ENCODE measurements at places on chromosomes 12 and 14. TPM values are rescaled to one million over a fixed set of nuclear protein-coding genes. Genes with fewer than 3 reads are reported as not detected.

TAPBPL gene
- 28.2 TPM for total RNA-seq

RESF1 gene
- 88.3 TPM for total RNA-seq

CLEC2A gene
- not detected for total RNA-seq

PRH2 gene
- not detected for total RNA-seq

TSPAN11 gene
- total RNA-seq, result not detected

HIGD1C gene
- total RNA-seq, result not detected

ING4 gene
- total RNA-seq, result 25.6 TPM

LALBA gene
- total RNA-seq, result not detected

SLC17A8 gene
- total RNA-seq, result not detected

APPL2 gene
- total RNA-seq, result 23.5 TPM

KCNC2 gene
- total RNA-seq, result not detected

IL31 gene
- total RNA-seq, result not detected

FBXW8 gene
- 8.8 TPM for total RNA-seq

GRCh38 chr12:123171967-123172366 lies 21.1 kb upstream of the PITPNM2 start:
- no peak for ATAC-seq

GRCh38 chr14:98908050-98908449 lies 363.9 kb downstream of the BCL11B start:
- ATAC-seq, result no peak

DNA sequence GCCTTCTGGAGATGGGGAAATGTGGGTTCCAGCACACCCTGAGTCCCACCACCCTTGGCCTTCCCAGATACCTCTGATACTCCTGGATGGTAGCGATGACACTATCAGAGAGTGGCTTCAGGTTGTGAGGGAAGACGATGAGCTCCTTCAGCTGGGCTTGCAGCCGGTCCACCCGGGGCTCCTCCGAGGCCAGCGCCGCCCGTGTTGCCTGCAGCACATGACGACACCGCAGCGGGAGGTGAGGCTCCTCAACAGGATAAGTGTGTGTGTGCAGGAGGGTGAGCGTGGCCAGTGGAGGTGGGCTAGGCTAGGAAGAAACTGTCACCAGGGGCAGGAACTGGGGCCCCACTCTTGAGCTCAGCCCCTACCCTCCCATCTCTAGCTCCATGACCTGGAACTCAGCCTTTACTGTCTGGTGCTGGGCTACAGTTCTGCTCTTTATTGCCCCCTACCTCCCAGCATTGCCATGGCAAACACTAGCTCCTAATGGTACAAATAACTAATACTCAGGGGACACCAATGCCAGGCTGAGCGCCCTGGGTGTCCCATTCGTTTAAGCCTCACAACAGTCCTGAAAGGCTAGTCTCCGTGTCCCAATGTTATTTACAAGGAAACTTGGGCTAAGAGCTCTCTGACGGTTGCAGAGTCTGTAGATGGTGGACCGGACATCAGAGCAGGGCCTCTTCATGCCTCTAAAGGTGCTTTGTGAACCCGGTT lies 64.1 kb downstream of the SYNE3 start:
- no peak for ATAC-seq

DNA sequence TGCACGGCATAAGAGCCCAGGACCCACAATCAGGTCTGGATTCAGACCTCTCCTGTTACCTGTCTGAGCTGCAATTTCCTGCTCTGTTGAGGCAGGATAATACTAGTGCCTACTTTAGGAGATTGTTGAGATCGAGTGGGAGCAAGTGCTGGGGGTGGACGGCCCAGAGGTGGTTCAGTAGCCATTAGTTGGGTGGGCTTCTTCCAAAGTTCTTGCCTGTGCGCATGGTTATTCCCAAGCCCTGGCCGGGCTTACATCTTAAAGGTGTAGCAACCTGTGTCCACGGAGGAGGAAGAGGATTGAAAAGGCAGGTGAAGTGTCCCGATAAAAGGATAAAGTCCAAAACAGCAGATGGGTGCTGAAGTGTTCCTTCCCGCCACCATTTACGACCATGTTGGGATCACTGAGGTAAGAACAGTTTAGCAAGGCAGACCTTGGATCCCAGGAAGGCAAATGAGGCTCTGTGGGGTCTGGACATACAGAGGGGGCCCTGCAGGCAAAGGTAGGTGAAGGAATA lies 33.8 kb downstream of the ACACB start:
- ATAC-seq, result no peak

- peak; percentile 34 for ATAC-seq
Measured at GRCh38 chr14:71103662-71104484, 196.6 kb downstream of the PCNX1 start.

GRCh38 chr12:12408265-12408690 lies 51.4 kb downstream of the BORCS5 start:
- peak; percentile 91 for ATAC-seq

DNA sequence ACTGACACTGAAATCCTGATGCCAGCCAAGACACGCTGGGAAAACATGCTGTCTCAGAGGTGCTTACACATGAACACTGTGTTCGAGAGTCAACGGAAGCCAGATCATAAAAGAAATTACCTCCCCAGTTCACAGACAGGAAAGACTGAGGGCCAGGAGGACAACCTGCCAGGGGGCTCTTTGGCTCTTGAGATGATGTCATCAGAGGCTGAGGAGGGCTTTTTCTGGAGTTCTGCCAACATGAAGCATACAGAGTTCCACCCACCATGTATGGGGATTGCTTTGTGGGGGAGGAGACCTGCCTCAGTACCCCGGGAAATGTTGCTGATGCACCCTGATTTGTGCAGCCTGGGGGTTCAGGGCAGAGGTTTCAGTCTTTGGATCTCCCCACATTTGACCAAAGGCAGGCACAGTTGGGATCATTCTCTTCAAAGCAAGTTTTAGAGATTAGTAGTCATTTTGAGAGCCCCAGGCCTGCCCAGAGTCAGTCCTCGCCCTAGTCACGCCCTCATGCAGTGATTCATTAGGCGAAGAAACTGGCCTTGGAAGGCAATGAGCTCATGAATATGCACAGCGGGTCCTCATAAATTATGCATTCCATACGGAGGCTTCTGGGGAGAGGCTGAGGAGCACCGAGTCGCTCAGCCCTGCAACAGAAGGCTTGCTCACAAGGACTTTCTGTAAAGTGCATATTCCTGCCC lies 34.9 kb upstream of the EML1 start:
- ATAC-seq, result peak; percentile 72

GRCh38 chr14:91067186-91067585 lies 6.7 kb upstream of the RPS6KA5 start:
- ATAC-seq, result no peak

GRCh38 chr12:121515615-121516014 lies 65.2 kb downstream of the KDM2B start:
- no peak for ATAC-seq

GRCh38 chr14:33359288-33359881 lies 420.7 kb downstream of the NPAS3 start:
- ATAC-seq, result no peak

DNA sequence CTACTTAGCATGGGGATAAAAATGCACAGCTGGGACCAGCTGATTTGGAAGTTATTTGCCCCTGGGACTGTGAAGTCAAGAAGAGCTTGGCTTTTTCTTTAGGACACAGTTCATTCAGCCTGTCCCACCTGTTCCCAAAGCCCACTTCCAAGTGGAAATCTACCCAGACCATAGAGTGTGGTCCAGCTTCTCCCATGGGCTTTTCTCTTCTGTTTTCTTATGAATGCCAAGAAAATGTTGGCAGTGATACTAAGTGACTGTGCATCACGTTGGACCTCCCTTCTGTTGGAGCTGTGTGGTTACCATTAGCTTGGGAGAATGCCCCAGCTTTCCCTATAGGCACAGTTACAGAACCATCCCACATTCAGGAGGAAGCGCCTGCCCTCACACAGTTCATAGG lies 89.4 kb downstream of the NT5DC3 start:
- no peak for ATAC-seq

DNA sequence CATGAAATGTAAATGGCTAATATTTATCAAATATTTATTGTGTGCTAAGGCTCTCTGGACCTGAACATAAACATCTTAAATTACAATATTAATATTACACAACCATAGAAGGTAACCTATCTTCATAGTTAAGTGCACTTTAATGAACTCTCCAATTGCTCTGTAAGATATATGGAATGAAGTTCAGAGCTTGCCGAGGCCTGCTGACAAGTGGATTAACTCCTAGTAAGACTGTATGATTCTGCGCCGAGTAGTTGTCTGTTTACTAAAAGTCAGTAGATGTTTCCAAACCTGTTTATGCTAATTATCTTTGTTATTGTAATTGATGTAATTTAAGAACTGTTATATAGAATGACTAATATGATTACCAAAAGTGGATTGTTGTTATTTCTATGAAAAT lies 77.2 kb downstream of the PTPRR start:
- ATAC-seq, result no peak

- ATAC-seq, result no peak
Measured at GRCh38 chr14:30767624-30768023, 106.7 kb upstream of the COCH start.

DNA sequence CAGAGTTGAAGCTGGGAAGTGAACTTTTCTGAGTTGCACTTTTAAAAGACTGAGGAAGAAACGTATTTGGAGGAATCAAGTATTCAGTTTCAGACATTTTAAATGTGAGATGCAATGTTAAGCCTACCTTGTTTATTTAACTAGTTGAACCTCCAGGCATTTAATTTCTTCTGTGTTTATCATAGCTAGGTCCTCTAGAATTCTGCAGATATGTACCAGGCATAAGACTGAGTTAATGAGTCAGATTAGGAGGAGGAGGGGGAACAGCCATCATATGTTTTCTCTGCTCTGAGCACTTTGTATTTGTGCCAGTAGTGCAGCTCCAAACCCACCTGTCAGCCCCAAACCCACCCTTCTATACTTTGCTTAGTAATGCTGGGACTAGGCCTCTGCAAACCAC lies 16.4 kb upstream of the SAMD4A start:
- no peak for ATAC-seq

DNA sequence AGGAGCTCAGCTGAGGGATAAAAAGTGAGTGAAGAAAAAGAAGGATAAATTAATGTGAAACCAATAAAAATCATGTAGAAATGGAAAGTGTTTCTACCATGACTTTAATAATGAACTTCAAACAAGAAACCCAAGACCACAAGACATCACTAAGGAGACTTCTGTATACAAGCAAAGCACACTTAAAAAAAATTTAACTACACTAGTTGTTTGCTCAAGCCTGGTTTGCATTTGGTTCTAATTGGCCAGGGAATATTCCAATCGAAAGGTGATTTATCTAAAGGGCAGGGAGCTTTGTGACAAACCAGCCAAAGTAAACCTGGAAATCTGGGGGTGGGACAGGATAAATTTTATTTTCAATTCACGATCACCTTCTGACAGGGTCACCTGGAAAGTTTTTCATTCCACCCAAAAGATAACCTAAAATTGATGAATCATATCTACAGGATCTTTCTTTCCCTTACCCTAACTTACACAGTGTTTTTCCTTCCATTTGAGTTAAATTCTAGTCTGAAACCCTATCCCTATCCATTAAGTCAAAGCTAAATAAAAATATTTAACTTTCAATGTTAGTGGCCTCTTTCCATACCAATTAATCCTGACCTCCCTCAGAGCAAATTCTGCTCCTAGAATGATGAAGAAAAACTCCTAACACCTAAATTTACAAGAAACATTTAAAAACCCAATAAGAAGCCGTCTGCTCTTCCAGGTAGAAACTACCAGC lies 2.6 kb downstream of the EGLN3 start:
- ATAC-seq, result no peak

- ATAC-seq, result no peak
Measured at GRCh38 chr12:58463051-58463450, 457.3 kb downstream of the LRIG3 start.

DNA sequence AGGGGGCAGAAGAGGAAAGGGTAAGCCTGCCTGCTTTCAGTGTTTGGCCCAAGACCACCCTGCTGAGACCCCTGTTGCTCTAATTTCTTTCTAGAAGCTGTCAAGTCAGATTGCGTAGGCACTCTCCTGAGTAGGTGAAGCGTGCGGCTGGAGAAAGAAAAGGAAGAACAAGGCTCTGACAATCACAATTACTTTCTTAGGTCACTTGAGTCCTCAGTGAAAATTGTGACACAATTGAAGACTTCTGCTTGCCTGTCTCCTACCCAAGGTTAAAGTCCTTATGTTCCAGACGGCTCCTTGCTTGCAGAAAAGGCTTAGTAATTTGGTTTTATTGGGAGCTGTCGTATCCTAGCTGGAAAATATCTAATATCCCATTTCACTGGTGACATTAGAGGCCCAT lies 721 bp upstream of the CTSG start:
- ATAC-seq, result no peak

GRCh38 chr12:28711421-28711820 lies 437.7 kb upstream of the FAR2 start:
- ATAC-seq, result no peak

DNA sequence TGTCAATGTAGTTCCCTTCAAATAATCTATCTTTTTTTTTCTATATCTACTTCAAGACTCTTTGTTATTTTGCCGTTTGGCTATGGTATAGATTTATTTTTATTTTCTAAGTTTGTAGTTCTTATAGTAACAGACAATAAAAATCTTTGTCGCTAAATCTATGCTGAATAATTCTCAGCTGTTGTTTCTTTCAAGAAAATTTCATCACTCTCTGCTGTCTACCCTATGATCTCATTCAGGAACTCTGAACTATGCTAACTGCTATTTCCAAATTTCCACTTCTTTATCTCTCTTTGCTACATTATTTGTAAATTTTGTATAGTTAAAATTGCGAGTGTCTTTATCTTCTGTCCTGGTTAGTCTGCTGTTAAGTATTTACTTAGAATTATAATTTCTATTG lies 353.6 kb downstream of the LRFN5 start:
- ATAC-seq, result no peak

GRCh38 chr12:68106160-68106559 lies 53.4 kb downstream of the IFNG start:
- ATAC-seq, result no peak

- peak; percentile 14 for ATAC-seq
Measured at GRCh38 chr12:49059299-49060171, 1.1 kb downstream of the KMT2D start.

DNA sequence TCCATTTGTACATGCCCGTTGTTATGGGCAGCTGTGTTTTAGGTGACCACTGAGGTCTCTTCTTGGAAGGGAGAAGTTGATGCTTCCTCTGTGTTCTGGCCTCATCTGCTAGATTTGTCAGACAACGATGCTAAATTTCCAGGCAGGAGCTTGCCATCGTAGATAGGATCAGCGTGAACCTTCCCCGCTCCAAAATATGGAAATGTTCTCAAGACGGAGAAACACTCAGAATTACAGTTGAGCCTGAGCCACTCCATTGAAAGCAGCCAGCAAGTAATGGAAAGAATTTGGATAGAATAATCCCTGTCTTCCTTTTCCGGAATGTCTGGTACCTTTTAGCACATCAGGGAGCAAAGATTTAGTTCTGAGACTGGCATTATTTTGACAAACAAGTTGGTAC lies 34.8 kb downstream of the TUNAR start:
- no peak for ATAC-seq

GRCh38 chr12:117854339-117855012 lies 114.3 kb downstream of the KSR2 start:
- ATAC-seq, result peak; percentile 64

GRCh38 chr14:91862417-91862816 lies 4.9 kb downstream of the TC2N start:
- no peak for ATAC-seq

All from activated T-helper 17 cell treated with anti-CD3 and anti-CD28 coated beads, Interleukin-2, amount 50 U/mL, for 72 hours (primary cell).